ENCODE measurements at places on chromosomes 16 and 17.
A peak's percentile ranks its signal among the peaks of the same experiment; 100 is the strongest.

DNA sequence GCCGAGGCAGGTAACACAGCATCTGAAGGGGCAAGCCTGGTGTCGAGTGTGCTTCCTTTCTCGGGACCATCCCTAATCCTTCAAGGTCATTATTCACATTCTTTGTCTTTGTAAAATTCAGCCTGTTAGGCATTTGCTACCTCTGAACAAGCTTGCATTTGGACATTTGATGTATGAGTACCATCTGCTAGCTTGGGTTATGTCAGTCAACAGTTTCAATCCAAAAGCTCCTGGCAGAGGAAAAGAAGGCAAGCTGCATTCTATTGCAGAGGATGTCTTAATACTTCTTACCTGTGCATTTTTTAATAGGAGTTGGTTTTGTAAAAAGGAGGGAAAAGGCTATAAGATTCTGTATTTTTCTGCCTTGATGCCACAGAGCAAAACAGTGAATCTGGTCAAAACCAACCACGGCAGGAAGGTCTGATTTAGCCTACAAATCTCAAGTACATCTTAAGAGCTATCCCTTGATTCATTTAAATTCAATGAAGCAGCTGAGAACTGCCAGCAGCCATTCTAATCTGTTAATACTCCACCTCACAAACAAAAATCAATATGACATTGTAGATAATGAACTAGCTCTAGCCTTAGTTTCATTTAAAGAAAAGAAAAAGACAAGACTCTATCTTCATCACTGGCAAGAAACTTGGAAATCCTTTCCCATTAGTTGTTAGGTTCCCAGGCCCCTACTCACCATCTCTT is 39.0 kb downstream of the TEX2 start:
- no peak for DNase-seq
- H3K4me3 ChIP-seq: no peak overlapping the region
- H3K27me3 ChIP-seq: no peaks in the 10 kb centered on the region
- H3K4me1 ChIP-seq: no peaks in the 10 kb centered on the region
- H3K36me3 ChIP-seq: no peaks in the 10 kb centered on the region

GRCh38 chr17:7816926-7817642 is 16.9 kb upstream of the KDM6B start:
- no peaks in the 10 kb centered on the region for H3K4me1 ChIP-seq
- no peaks in the 10 kb centered on the region for H3K36me3 ChIP-seq
- no peak overlapping the region for H3K4me3 ChIP-seq
- H3K27ac ChIP-seq: no peak overlapping the region
- no peaks in the 10 kb centered on the region for H3K27me3 ChIP-seq
- DNase-seq: no peak

DNA sequence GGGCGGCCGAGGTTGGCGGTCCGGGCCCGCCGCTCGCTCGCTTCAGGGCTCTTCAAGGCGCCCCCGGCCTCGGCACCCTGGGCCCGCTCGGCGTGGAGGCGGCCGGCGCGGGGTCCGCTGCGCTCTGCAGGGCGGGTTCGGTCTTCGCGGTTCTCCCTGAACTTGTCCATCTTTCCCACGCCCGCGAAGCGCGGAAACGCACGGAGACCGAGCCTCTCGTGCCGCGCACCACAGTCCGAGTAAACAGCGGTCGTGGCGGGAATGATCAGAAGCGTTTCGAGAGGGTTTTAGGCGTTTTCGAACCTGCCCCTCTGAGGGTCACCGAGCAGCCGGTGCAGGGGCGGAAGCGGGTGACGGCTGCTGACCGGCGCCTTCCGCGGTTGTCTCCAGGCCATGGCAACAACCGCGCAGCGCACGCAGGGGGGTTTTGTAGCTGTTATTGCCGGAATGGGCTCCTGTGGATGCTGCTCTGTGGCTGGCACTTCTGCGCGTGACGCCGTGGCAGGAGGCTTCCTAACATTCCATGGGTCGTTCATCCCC is 414 bp downstream of the NARF start:
- DNase-seq: no peak
- H3K4me3 ChIP-seq: peak overlapping the region; percentile 88
- H3K4me1 ChIP-seq: peaks cover 37% of the 10 kb centered on the region
- H3K36me3 ChIP-seq: peaks cover 11% of the 10 kb centered on the region

- DNase-seq: no peak
- no peak overlapping the region for H3K27ac ChIP-seq
- H3K4me1 ChIP-seq: no peaks in the 10 kb centered on the region
- no peak overlapping the region for H3K4me3 ChIP-seq
Measured at GRCh38 chr17:73838815-73839214, 194.6 kb upstream of the SDK2 start.

DNA sequence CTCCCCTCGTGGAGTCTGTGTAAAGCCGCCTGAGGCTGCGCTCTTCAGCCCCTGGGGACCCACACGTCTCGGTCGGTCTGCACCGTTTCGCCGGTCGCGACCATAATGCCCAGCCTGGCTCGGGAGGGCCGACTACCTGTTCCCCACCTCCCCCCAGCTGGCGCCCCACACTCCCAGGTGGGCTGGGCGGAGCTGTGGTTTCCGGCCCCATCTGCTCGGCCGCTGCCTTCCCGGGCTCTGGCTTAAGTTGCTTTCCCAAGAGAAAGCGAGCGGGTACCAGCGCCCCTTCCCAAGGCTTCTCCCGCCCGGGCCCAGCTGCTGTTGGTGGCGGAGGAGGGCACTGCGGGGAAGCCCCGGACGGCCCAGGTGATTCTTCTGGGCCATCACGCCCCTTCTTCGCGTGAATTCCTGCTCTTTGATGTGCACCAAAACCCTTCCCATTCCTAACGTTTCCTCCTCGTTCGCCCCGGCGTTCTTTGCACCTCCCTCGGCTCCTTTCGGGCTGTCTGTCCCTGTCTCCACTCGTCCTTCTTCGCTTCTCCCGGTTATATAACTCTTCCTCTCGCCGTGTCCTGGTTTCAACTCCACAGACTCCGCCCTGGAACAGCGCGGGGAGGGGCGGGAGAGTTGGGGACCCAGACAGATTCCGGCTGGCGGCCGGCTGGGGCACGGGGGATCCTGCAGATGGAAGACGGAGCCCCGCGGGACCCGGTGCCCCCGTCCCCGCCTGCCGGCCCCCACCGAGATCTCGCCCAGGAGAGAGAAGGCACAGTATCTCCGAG is 2.0 kb downstream of the KDM6B start:
- H3K27ac ChIP-seq: peak overlapping the region; percentile 96
- H3K4me3 ChIP-seq: peak overlapping the region; percentile 92
- no peak for DNase-seq
- H3K4me1 ChIP-seq: peaks cover 54% of the 10 kb centered on the region

GRCh38 chr17:16477255-16477654 is 14.7 kb downstream of the LRRC75A start:
- H3K4me3 ChIP-seq: no peak overlapping the region
- no peak overlapping the region for H3K27ac ChIP-seq

- peaks cover 40% of the 10 kb centered on the region for H3K27me3 ChIP-seq
- no peak for DNase-seq
Measured at GRCh38 chr17:27991462-27991993, 50.9 kb upstream of the NLK start.

- DNase-seq: no peak
- peaks cover 24% of the 10 kb centered on the region for H3K4me1 ChIP-seq
- no peak overlapping the region for H3K4me3 ChIP-seq
- no peaks in the 10 kb centered on the region for H3K27me3 ChIP-seq
- H3K36me3 ChIP-seq: peaks cover 27% of the 10 kb centered on the region
Measured at GRCh38 chr16:11051430-11051829, 107.1 kb downstream of the CLEC16A start.

- no peaks in the 10 kb centered on the region for H3K36me3 ChIP-seq
- peaks cover 10% of the 10 kb centered on the region for H3K27me3 ChIP-seq
- no peaks in the 10 kb centered on the region for H3K4me1 ChIP-seq
- H3K27ac ChIP-seq: no peak overlapping the region
- no peak for DNase-seq
Measured at GRCh38 chr17:36863131-36863530, 74.1 kb upstream of the LHX1 start.

DNA sequence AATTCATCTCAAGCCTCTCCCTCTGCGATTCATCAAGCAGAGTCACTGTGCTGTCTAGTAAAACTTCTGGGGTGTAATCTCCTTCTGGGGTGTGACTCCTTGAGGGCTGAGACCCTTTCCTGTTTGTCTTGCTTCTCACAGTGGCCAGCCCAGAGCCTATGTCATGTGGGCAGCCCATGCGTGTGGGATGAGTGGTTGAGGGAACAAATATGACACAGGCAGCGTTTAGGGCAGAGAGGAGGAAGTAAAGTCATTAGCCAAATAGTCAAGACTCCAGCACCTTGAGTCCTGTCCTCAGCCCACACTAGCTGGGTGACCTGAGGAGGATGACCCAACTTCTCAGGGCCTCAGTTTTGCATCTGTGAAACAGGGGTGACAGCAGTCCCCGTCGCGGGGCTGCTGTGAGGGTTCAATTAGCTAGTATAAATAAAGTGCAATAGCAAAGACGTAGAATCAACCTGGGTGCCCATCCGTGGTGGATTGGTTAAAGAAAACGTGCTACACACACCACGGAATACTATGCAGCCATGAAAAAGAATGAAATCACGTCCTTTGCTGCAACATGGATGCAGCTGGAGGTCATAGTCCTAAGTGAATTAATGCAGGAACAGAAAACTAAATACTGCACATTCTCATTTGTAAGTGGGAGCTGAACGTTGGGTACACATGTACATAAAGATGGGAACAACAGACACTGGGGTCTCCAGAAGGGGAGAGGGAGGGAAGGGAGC is 4.5 kb upstream of the ITGAX start:
- no peaks in the 10 kb centered on the region for H3K36me3 ChIP-seq
- H3K27ac ChIP-seq: no peak overlapping the region
- H3K4me1 ChIP-seq: peaks cover 62% of the 10 kb centered on the region
- no peak overlapping the region for H3K4me3 ChIP-seq

GRCh38 chr17:69246202-69246601 is 17.6 kb upstream of the ABCA10 start:
- H3K36me3 ChIP-seq: no peaks in the 10 kb centered on the region
- no peak for DNase-seq
- no peaks in the 10 kb centered on the region for H3K27me3 ChIP-seq
- no peak overlapping the region for H3K27ac ChIP-seq
- H3K4me1 ChIP-seq: no peaks in the 10 kb centered on the region

GRCh38 chr17:35978346-35978745 is 3.0 kb downstream of the CCL16 start:
- H3K4me1 ChIP-seq: peaks cover 25% of the 10 kb centered on the region
- no peaks in the 10 kb centered on the region for H3K36me3 ChIP-seq
- H3K27me3 ChIP-seq: peaks cover 23% of the 10 kb centered on the region
- no peak overlapping the region for H3K4me3 ChIP-seq
- no peak for DNase-seq

DNA sequence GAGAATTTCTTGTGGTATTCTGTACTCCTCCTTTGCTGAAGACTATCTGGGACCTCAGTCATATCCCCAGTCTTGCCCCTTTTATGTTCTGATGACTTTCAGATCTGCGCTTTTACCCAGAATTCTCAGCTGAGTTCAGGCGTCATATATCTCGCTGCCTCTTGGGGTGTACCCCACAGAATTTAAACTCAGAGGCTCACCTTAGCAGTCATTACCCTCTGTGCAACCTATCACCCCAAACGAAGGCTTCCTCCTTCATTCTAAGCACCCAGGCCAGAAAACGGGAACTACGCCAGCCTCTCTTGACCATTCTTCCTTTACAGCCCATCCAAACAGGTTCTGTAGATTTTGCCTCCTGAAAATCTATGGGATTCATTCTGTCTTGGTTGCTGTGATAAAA is 574.8 kb upstream of the C16orf82 start:
- H3K36me3 ChIP-seq: no peaks in the 10 kb centered on the region
- no peak overlapping the region for H3K4me3 ChIP-seq
- no peak for DNase-seq
- peaks cover 28% of the 10 kb centered on the region for H3K27me3 ChIP-seq
- no peaks in the 10 kb centered on the region for H3K4me1 ChIP-seq

DNA sequence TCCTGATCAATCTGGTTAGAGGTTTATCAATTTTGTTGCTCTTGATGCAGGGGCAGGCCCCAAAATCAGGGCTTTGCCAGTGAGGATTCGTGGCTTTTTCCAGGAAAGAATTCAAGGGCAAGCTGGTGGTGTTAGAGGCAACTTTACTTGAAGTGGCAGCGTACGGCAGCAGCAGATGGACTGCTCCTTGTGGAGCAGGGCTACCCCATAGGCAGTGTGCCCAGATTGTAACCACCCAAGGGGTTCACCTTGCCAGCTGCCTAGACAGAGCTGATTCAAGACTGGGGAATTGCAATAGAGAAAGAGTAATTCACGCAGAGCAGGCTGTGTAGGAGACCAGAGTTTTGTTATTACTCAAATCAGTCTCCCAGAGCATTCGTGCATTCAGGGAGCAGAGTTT is 16.7 kb downstream of the DRC7 start:
- H3K4me3 ChIP-seq: no peak overlapping the region
- no peak for DNase-seq
- H3K36me3 ChIP-seq: peaks cover 8% of the 10 kb centered on the region
- H3K27me3 ChIP-seq: peaks cover 11% of the 10 kb centered on the region
- no peak overlapping the region for H3K27ac ChIP-seq

DNA sequence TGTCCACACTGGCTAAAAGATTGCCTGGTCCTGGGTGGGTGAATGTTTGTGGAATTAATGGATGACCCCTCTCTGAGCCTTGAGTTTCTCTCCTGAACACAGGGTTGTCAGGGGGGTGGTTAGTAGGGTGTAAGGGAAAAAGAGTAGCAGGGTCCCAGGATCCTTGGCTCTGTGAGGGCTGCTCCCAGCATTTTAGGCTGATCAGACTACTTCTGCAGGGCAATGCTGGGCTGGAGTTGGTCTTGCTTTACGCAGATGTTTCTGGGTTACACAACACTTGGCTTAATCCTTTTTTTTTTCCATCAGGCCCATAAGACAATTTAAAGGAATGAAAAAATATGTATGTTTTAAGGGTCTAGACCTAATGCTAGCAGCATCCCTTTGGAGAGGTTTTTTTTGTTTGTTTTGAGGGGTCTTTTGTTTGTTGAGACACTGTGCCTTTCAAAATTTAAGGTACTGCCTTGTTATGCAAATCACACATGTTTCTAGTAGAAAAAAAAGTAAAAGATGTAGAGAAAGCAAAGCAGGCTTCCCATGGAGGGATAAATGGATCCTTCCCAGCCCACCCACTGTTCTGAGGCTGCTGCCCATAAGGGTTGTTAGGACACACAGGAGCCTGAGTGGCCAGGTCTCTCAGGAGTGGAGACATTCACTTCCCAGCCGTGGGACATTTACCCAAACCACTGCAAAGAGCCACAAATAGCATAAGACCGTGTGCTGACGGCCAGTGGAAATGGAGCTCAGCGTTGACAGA is 225.6 kb upstream of the HSBP1 start:
- H3K36me3 ChIP-seq: no peaks in the 10 kb centered on the region
- DNase-seq: no peak
- H3K4me3 ChIP-seq: no peak overlapping the region
- H3K27ac ChIP-seq: no peak overlapping the region
- no peaks in the 10 kb centered on the region for H3K4me1 ChIP-seq

- DNase-seq: peak; percentile 8
- H3K36me3 ChIP-seq: peaks cover 36% of the 10 kb centered on the region
- no peak overlapping the region for H3K4me3 ChIP-seq
- H3K4me1 ChIP-seq: no peaks in the 10 kb centered on the region
- peak overlapping the region; percentile 8 for H3K27ac ChIP-seq
Measured at GRCh38 chr17:28675980-28676379, 14.0 kb downstream of the SUPT6H start.

- H3K4me3 ChIP-seq: no peak overlapping the region
- no peaks in the 10 kb centered on the region for H3K36me3 ChIP-seq
- peaks cover 14% of the 10 kb centered on the region for H3K27me3 ChIP-seq
- no peak for DNase-seq
- H3K27ac ChIP-seq: no peak overlapping the region
Measured at GRCh38 chr16:73126525-73126853, 78.6 kb upstream of the ZFHX3 start.

All from naive B cell (primary cell).